Activated naive CD4-positive, alpha-beta T cell treated with anti-CD3 and anti-CD28 coated beads for 36 hours (primary cell): ENCODE measurements at places on chromosomes 2 and 18. TPM values are rescaled to one million over a fixed set of nuclear protein-coding genes. Genes with fewer than 3 reads are reported as not detected.

SP5 gene
- total RNA-seq: not detected

ASAP2 gene
- total RNA-seq: 0.14 TPM

PLB1 gene
- 1.3 TPM for total RNA-seq

- H3K4me3 ChIP-seq: peak overlapping the region; percentile 78
- no peaks in the 10 kb centered on the region for H3K36me3 ChIP-seq
- H3K4me1 ChIP-seq: peaks cover 22% of the 10 kb centered on the region
- peak; percentile 42 for DNase-seq
These were observed 510 bp downstream of the NCKAP1 start for GRCh38 chr2:183037553-183038340.

GRCh38 chr18:59667488-59667887 lies 29.7 kb downstream of the CCBE1 start:
- H3K36me3 ChIP-seq: no peaks in the 10 kb centered on the region
- DNase-seq: no peak
- no peak overlapping the region for H3K27ac ChIP-seq
- no peak overlapping the region for H3K4me3 ChIP-seq
- H3K27me3 ChIP-seq: no peaks in the 10 kb centered on the region

GRCh38 chr2:216474925-216475670 lies 23.5 kb upstream of the RPL37A start:
- peaks cover 12% of the 10 kb centered on the region for H3K36me3 ChIP-seq
- no peaks in the 10 kb centered on the region for H3K27me3 ChIP-seq
- peak; percentile 67 for DNase-seq
- H3K27ac ChIP-seq: no peak overlapping the region
- peaks cover 23% of the 10 kb centered on the region for H3K4me1 ChIP-seq
- H3K4me3 ChIP-seq: peak overlapping the region; percentile 11
